DMS53 (cell line): ENCODE measurements at places on chromosomes 16 and 17.

GRCh38 chr17:2396568-2397246, 4.2 kb downstream of the MNT start:
- DNase-seq = peak; percentile 93

DNA sequence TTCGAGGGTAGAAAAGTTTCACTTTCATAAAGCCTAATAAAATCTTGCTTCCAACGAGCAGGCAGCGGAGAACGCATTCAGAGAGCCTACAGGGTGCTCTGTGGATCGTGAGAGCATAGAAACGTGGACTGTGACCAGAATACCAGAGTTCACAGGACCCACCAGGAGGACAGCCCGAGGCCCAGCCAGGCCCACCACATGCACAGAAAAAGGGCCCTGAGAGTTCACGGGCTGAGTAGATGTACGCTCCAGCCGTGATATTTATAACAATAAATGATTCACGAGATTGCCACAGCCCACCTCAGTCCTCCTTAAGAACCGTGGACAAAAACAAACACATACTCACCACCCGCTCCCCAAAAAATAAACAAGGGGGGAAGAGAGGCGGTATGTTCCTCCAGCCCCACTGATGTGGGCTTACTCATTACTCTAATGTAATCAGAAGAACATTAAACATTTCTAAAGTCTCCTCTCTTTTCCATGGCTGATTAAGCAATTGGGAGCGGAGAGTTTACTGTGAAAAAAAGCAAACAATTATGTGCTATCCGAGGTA, 207.2 kb downstream of the C16orf78 start:
- DNase-seq = no peak

GRCh38 chr16:4988647-4989046, 30.5 kb downstream of the SEC14L5 start:
- DNase-seq = no peak

GRCh38 chr16:10110552-10110951, 71.7 kb downstream of the GRIN2A start:
- DNase-seq = no peak

DNA sequence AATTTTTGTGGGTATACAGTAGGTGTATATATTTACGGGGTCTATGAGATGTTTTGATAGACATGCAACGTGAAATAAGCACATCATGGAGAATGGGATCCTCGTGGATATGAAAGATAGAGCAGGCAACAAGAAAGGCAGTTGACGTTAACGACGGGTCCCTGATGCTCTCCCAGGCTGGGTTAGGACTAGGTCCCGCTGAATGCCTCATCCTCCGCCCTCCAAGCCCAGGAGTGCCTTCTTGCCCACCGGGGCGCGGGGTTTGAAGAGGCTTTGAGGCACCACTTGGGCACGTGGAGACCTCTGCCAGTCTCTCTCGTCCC, 9.5 kb upstream of the ZFP90 start:
- DNase-seq = peak; percentile 84

DNA sequence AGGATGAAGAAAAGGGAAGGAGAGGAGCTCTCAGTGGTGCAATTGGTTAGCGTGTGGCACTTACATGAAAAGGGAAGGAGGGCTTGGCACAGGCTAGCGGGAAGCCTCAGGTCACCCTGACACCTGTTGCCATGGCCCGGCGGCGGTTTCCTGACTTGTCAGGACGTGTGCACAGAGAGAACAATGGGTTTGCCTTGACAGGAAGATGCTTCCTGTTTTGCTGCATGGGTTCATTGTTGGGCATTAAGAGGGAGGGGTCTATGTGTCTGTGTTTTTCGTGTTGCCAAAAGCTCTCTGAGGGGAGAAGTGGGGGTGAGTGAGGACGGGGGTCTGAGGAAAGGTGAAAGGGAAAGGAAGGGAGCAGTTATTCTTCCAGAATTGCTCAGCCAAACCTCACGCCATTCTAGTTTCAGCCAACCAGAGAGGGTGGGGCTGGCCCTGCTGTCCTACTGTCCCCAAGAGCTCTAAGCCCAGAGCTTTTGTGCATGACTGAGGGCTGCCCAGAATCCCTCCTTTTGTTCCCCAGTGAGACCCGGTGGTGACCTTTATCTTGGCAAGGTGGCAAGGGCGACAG, 17.1 kb upstream of the CCR7 start:
- DNase-seq = peak; percentile 75

- DNase-seq = no peak
These were observed 218 bp downstream of the TNRC6C start for GRCh38 chr17:77958716-77959125.

DNA sequence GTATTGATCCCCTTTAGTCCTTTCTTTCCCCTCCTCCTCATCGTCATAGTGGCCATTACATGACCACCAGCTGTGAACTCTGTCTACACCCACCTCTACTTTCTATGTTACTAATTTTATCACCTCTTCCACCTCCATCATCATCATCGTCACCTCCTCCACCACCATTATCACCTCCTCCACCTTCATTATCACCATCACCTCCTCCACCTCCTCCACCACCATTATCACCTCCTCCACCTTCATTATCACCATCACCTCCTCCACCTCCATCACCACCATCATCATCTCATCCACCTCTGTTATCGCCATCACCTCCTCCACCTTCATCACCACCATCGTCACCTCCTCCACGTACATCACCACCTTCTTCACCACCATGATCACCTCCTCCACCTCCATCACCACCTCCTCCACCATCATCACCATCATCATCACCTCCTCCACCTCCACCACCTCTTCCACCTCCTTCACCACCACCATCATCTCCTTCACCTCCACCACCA, 25.8 kb downstream of the ADGRG5 start:
- DNase-seq = no peak

DNA sequence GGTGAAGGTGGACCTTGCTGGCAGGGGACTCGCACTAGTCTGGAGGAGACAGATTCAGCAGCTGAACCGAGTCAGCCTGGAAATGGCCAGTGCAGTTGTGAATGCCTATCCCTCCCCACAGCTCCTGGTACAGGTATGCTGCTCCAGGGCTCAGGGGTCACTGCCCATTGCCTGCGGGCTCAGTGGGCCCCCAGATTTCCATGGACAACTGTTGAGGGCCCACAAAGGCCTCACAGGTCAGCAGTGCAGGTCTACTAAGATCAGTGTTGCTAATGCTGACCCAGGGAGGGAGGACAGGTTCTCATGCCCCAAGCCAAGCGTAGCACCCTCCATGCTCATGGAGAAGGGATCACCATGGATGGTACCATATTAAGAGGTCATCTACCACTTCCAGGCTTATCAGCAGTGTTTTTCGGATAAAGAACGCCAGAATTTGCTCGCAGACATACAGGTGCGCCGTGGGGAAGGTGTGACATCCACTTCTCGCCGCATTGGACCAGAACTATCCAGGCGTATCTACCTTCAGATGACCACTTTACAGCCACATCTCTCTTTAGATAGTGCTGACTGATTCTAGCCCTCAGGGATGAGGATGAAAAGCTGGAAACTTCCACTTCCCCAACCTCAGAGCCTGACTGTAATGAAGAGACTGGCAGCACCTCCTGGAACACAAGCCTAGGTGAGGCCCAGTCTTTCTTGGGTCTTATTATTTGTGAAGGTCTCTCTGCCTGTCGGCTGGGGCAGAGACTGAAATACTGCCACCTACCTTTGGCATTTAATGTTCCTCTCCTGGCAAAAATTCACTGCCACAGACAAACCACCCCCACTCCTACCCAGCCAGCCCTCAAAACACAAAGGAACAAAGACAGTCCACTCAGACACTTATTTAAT, 7.6 kb downstream of the EME1 start:
- peak; percentile 43 for DNase-seq

GRCh38 chr17:78708510-78708973, 73.5 kb downstream of the CYTH1 start:
- DNase-seq = peak; percentile 85

- no peak for DNase-seq
These were observed 28.4 kb upstream of the NUFIP2 start for GRCh38 chr17:29322363-29322762.

GRCh38 chr16:13521356-13521755, 398.6 kb upstream of the ERCC4 start:
- no peak for DNase-seq

GRCh38 chr17:42287305-42287976, 857 bp upstream of the STAT5A start:
- DNase-seq = no peak

DNA sequence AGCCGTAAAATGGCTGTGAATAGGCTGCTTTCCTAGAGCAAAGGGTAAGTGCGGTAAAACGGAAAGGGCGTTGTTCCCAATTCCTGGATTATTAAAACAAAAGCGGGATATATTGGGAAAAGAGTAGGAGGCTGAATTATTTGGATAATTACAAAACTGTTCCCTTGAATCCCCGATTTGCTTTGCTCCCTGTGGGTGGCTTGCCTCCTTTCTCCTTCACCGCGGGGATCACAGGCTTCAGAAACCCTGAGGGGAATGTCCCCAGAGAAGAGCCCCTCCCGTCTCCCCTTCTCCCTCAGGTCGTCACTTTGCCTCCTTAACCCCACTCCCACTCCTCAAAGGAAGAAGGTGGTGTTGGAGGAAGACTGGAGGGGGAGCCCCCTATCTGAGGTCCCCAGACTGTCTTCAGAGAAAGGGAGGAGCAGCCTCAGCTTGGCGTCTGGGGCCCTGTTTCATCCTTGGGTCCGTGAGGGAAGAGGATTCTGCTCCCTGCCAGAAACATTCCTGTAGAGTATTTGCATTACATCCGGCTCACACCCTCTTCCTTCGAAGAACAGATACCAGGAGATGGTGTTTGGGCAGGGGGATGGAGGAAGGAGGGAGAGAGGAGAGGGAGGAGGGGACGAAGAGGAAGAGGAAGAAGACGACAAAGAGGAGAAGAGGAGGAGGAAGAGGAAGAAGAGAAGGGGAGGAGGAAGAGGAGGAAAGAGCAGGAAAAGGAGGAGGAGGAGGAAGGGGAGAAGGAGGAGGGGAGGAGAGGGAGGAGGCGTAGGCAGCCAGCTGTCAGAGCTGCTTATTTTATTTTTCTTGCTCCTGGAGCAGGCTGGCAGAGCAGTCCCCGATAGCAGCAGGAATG, 31.8 kb downstream of the MRM1 start:
- DNase-seq = no peak

- DNase-seq = peak; percentile 9
These were observed 46.6 kb downstream of the MPRIP start for GRCh38 chr17:17088541-17089525.
